ENCODE measurements at places on chromosomes 4 and X.

DNA sequence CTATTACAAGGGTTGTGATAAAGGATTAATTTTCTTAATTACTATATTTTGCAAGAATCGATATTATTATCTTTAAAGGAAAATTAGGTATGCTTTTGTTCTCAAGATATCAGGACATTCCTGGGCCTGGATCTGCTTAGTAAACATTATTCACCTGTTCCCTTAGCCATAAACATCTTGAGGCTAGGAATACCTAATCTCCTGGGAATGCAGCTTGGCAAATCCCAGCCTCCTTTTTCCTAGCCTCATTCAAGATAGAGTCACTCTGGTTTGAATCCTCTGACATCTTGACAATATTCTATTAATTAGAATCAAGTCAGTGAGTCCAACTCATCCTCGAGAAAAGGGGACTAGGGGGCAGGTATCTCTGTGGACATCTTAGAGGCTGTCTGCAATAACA, 327.1 kb downstream of the STIM2 start:
- DNase-seq: no peak

DNA sequence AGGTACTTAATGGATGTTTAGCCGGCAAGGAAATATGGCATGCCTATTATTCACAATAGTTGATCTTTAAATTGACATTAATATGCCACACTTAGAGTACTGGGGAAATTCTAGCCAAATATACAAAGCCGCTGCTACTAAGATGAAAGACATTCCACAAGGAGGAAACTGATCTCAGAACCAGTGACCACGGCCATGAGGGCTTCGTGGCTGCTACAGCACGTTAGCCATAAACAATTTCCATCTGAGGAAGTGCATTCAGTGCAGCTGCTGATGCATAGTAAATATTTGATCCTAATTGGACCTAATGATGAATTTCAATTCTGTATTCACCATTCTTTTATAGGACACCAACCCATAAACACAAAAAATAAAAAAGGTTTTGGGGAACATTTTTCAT, 59.1 kb downstream of the SORBS2 start:
- no peak for DNase-seq

DNA sequence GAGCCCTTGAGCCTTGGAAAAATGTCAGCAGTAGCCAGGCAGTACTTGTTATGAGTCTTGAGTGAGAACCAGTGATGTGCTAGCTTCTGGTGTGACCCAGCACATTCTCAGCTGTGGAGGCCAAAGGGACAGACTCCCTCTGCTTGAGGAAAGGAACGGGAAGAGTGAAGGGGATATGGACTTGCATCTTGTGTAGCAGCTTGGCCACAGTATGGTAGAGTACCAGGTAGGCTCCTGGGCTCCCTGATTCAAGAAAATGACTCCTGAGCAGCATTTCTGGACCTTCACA, 1601.9 kb upstream of the ADGRL3 start:
- no peak for DNase-seq

GRCh38 chr4:40256817-40257216, 60.0 kb downstream of the RHOH start:
- DNase-seq: no peak

DNA sequence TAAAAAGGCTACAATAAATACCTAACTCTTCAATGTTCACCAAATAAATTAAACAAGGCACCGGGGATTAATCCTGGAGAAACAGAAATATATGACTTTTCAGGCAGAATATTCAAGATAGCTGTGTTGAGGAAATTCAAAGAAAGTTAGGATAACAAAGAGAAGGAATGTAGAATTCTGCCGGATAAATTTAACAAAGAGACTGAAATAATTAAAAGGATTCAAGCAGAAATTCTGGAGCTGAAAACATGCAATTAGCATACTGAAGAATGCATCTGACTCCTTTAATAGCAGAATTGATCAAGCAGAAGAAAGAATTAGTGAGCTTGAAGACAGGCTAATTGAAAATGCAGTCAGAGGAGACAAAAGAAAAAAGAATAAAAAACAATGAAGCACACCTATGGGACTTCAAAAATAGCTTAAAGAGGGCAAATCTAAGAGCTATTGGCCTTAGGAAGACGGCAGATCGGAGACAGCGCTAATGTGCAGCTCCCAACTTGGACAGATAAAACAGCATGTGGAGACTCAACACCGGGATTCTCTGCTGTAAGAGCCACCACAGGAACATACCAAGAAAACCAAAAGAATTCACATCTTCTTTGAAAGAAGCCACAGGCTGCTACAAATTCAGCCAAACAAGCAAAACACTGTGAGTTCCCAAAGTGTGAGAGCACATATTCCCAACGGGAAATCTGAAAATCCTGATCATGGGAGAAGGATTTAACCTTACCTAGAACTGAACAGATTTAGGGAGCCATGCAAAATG, 1290.9 kb downstream of the PCDH18 start:
- DNase-seq: no peak
